ENCODE measurements at places on chromosomes 16 and 17. TPM values are rescaled to one million over a fixed set of nuclear protein-coding genes. Genes with fewer than 3 reads are reported as not detected.

GID4 gene
- 13.5 TPM for total RNA-seq

CCL8 gene
- total RNA-seq, result not detected

DPEP3 gene
- not detected for total RNA-seq

SLC35G6 gene
- not detected for total RNA-seq

MT4 gene
- total RNA-seq, result not detected

OR2C1 gene
- not detected for total RNA-seq

ACSM3 gene
- total RNA-seq, result 4.6 TPM

TMEM235 gene
- not detected for total RNA-seq

NACA2 gene
- not detected for total RNA-seq

TBC1D28 gene
- not detected for total RNA-seq

GAST gene
- not detected for total RNA-seq

KRTAP3-1 gene
- total RNA-seq, result not detected

SLC16A6 gene
- 0.30 TPM for total RNA-seq

MAP2K6 gene
- 8.4 TPM for total RNA-seq

CLEC18B gene
- total RNA-seq, result 0.11 TPM

GLP2R gene
- 11.2 TPM for total RNA-seq

PAQR4 gene
- 45.8 TPM for total RNA-seq

MYH3 gene
- total RNA-seq, result 1.4 TPM

CACNG3 gene
- total RNA-seq, result not detected

STRADA gene
- total RNA-seq, result 27.6 TPM

RPH3AL gene
- 23.3 TPM for total RNA-seq

CACNG5 gene
- not detected for total RNA-seq

C16orf46 gene
- total RNA-seq, result 0.88 TPM

PGS1 gene
- 20.0 TPM for total RNA-seq

RUNDC3A gene
- total RNA-seq, result 0.54 TPM

SDK2 gene
- 0.33 TPM for total RNA-seq

PIK3R6 gene
- total RNA-seq, result not detected

SLC47A1 gene
- 22.7 TPM for total RNA-seq

FBXO47 gene
- not detected for total RNA-seq

OTOA gene
- total RNA-seq, result 0.05 TPM

Measured in A549 treated with RU486 at 1 μM for 4 hours (cell line).